ENCODE measurements at places on chromosomes 6 and 20. TPM values are rescaled to one million over a fixed set of nuclear protein-coding genes. Genes with fewer than 3 reads are reported as not detected.

ULBP1 gene
- total RNA-seq, result 0.82 TPM

AKAP7 gene
- total RNA-seq, result 10.1 TPM

FAM209B gene
- 1.1 TPM for total RNA-seq

TMEM14A gene
- total RNA-seq, result 16.8 TPM

SLCO4A1 gene
- total RNA-seq, result 58.0 TPM

SNAP91 gene
- not detected for total RNA-seq

LAMA4 gene
- not detected for total RNA-seq

VSX1 gene
- total RNA-seq, result not detected

GCNT2 gene
- total RNA-seq, result 4.9 TPM

TINAG gene
- not detected for total RNA-seq

PGC gene
- not detected for total RNA-seq

BMP5 gene
- not detected for total RNA-seq

SLC12A5 gene
- 0.17 TPM for total RNA-seq

SIRPB1 gene
- total RNA-seq, result 5.4 TPM

SH3BGRL2 gene
- total RNA-seq, result 0.14 TPM

C20orf144 gene
- 0.22 TPM for total RNA-seq

EPB41L2 gene
- total RNA-seq, result 17.0 TPM

ITPR3 gene
- total RNA-seq, result 56.4 TPM

MOG gene
- not detected for total RNA-seq

RPP40 gene
- 5.0 TPM for total RNA-seq

CPXM1 gene
- 0.12 TPM for total RNA-seq

APOBEC2 gene
- not detected for total RNA-seq

HEY2 gene
- not detected for total RNA-seq

GATA5 gene
- total RNA-seq, result not detected

EEF1A2 gene
- 0.19 TPM for total RNA-seq

LCA5 gene
- 0.15 TPM for total RNA-seq

ERVFRD-1 gene
- total RNA-seq, result 0.08 TPM

ULBP3 gene
- total RNA-seq, result 1.8 TPM

ADAT2 gene
- total RNA-seq, result 29.5 TPM

OR2H2 gene
- total RNA-seq, result not detected

TAGAP gene
- total RNA-seq, result 65.5 TPM

LRP11 gene
- 4.9 TPM for total RNA-seq

TSPO2 gene
- total RNA-seq, result not detected

PDYN gene
- total RNA-seq, result not detected

LPA gene
- not detected for total RNA-seq

LPIN3 gene
- total RNA-seq, result 0.77 TPM

CAP2 gene
- not detected for total RNA-seq

TSBP1 gene
- not detected for total RNA-seq

TCFL5 gene
- total RNA-seq, result 9.5 TPM

SDCBP2 gene
- total RNA-seq, result 2.6 TPM

SOD2 gene
- 101 TPM for total RNA-seq
